ENCODE measurements at places on chromosomes 7 and 10.

DNA sequence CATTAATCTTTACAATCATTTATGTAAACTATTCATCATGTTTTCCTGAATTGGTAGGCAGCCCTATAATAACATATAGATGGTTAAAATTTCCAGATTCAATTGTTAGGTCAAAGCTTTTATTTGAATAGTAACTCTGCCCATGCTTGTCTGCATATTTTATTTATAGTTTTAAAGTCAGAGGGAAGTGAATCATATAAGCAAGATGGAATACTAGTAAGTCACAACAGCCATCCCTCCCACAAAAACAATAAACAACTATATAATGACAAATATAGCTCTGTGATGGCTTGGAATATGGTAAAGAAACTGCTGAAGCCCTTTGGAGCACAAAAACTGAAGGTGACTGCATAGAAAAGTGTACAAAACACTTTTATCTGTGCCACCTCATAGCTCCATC, 156.3 kb upstream of the TMEM106B start:
- DNase-seq: no peak

- no peak for DNase-seq
Measured at GRCh38 chr7:139066315-139066714, 30.5 kb upstream of the ZC3HAV1L start.

DNA sequence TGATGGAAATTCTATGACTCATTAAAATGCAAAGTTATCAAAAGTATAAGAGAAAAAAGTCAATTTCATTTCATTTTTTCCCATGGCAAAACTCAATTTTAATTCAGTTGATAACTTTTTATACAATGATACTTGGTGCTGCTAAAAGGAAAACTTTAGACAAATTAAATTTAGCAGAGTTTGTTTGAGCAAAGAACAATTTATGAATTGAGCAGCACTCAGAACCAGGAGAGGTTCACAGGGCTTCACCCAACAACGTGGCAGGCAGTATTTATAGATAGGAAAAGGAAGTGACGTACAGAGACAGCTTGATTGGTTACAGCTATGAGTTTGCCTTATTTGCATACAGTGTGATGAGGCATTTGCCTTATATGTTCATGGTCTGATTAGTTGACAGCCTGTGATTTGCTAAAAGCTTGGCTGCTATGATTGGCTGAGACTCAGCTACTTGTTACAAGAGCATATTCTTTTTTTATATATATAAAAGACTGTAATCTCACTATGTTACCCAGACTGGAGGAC, 157.2 kb upstream of the CELF2 start:
- no peak for DNase-seq

DNA sequence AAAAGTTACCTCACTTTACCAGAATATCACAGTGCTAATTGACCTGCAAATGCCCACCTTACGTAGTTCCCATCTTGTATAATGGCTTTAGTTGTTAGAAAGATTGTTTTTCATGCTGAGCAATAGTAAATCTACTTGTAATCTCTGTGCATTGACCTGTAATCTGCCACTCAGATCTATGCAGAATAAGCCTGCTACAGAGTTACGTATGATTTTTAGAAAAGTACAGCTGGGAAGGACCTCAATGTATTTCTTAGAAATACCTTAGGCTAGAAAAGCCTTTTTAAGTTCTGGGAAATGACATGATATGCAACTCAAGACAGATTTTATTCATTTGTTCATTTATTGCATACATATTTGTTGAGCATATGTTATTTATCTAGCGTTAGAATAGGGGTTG, 530.9 kb downstream of the SORCS3 start:
- no peak for DNase-seq

DNA sequence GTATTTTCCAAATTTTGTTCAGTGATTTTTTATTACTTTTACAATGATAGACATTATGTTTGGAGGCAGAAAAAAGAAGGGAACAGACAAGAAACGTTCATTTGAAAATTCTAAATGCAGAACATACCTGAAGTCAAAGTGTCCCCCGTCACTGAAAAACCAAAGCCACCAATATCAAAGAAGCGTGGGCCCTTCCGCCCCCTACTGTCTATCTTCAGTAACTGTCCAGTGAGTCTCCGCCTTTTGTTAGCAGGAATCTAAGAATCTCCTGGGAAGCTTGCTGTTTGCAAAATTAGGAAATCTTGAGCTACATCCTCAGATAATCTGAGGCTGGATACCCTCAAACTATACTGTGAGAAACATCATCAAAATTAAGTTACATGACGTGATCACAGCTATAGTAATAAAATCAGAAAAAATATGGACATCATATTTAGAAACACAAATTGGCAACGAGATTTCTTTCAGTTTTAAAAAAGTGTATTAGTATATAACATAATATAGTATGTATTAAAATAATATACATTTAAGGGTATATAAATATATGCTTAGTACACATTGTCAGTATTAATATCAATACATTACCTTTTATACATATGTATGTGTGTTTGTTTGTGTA, 169.3 kb upstream of the AKR1E2 start:
- no peak for DNase-seq

GRCh38 chr10:62048919-62049623, 147.6 kb downstream of the ARID5B start:
- peak; percentile 86 for DNase-seq

- no peak for DNase-seq
Measured at GRCh38 chr7:156560075-156560474, 80.5 kb upstream of the RNF32 start.

DNA sequence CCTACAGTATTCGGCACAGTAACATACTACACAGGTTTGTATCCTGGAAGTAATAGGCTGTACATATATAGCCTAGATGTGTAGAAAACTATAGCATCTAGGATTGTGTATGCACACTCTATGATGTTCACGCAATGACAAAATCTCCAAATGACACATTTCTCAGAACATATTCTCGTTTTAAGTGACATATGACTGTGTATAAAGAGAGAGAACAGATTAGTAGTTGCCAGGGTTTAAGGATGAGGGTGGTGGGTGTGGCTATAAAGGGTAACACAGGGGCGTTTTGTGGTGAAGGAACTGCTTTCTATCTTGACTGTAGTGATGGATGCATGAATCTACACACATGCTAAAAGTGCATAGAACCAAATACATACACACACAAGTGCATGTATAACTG, 101.2 kb downstream of the ARL4A start:
- no peak for DNase-seq

DNA sequence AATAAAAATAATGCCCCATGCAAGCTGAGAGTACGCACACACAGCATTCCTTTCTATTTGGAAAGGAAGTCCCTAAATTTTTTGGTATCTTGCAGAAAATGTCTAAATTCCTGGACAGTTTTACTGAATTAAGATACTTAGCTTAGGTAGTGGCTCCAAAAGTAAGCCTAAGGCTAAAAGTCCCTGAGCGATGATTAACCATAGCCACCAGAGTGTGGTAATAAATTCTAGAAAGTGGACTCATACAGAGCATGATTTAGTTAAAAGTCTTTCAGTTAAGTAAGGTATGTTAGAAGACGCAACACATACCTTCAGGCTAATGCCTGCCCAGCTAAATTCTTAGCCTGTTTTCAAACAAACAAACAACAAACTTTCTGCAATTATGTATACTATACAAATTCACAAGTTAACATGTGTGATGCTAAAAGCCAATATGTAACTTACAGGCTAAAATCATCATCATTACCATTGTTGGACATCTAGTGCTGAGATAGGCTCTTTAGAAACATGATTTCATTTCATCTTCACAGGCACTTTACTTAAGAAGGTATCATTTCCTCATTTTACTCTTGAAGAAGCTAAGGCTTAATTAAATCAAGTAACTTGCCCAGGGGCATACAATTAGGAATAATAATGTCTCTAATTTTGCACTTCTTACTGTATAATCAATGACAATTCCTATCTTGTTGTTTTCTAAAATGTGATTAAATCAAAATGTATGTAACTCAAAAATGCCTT, 261.4 kb upstream of the YAE1 start:
- DNase-seq: no peak

DNA sequence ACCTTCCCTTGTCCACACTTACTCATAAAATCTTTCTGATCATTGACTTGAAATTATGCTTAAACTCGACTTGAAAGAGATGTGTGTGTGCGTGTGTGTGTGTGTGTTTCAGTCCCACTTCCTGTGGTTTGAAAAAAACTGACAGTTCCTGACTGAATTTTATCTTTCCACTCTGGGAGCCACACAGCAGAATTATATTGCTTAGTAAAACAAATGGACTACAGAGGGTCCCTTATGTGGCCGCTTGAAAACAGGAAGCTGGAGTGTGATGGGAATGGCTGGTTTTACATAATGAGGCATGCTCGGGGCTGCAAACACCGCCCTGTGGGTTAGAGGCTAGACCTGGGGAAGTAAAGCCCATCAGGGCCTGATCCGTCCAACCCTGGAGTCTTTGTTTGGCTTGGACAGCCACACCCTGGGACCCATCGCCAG, 54.8 kb downstream of the LYZL1 start:
- DNase-seq: no peak

DNA sequence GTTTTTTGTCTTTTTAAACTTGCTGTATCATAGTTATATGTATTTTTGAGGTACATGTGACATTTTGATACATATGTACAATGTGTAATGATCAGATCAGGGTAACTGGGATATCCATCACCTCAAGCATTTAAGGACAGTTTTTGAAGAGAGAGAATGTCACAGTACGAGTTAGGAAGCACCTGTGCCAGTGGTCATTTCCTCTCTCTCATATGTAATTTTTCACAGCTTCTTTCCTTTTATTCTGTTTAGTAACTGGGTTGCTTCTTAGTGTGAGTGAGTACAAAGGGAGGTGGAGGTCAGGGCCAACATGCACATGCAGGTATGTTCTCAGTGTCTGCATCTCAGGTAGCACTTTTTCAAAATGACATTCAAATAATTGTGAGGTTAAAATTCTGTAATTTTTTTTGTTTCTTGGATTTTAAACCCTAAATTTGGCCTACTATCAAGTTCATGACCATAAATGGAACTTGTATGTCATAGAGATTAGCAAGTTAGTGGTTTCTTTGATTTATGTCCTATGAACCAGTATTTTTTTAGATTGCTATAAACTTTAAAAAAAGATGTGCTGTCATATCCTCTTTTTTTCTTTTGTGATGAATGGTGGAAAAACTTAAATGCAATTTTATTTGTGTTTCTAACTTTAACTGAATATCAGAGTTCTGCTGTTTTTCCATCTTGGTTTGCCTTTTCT, 42.7 kb downstream of the SNX10 start:
- DNase-seq: no peak

DNA sequence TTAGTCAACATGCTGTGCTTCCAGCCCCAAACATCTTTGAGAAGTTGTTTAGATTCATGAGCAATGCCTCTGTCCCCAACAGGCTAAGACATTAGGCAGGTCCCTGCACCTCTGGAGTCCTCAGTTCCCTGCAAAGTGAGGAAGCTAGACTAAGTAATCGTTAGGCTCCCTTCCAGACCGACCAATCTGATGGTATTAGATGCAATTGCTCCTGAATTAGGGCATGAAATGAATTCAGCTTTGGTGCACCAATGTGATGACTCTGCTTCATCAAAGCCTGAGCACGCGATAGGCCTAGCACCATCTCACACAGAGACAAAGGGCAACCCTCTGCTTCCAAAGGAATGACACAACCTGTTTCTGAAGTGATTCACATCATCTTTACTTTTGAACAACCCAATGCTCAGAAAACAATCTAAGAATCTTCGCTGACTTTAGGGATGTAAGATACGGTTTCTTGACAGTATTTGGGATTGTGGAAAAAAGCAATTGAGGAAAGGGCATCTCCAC, 723 bp upstream of the TES start:
- DNase-seq: no peak

DNA sequence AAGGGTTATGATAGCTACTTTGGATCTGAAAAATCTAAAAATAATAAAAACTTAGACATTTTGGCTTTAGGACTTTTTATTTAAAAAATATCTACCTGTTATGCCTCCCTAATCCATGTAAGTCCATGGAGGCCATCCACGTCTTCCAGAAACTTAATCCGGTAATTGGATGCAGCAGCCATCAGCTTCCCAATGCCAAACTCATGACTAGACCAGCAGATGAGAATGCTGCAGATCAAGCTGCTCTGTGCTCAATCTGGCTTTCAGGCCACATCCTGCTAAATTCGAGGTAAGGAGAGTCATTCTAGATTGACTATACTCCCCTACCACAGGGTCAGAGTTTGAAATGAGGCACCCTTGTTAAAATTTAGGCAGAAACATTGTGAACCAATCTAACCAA, 168.5 kb upstream of the TCERG1L start:
- DNase-seq: no peak

DNA sequence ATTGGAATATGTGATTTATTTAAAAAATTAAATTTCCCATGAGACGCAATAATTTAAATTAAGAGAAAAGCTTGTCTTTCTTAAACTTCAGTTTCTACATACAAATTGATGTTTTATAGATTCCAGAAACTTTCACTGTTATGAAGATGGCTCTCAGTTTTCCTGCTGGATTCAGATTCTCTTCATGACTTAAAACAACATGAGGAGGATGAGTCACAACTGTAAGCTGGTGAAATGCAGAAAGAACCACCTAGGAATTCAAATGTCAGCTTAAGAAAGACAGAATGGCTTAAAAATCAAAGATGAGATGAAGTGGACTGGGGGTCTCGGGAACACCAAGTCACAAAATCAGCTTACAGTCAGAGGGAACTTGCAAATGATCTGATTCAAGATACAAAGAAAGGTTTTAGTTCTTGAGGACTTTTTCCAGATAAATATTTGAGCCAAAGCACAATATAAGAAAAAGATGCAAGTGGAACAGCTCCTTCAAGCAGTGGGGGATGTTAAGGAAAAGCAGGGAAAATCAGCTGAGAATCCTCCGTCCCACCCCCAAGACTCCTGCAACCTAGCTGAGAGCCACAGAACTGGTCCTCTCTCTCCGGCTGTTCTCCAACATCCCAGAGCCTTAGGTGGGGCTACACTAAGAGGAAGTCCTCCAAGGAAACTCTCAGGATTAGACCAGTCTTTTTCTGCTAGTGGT, 279.8 kb downstream of the KCNMA1 start:
- no peak for DNase-seq

DNA sequence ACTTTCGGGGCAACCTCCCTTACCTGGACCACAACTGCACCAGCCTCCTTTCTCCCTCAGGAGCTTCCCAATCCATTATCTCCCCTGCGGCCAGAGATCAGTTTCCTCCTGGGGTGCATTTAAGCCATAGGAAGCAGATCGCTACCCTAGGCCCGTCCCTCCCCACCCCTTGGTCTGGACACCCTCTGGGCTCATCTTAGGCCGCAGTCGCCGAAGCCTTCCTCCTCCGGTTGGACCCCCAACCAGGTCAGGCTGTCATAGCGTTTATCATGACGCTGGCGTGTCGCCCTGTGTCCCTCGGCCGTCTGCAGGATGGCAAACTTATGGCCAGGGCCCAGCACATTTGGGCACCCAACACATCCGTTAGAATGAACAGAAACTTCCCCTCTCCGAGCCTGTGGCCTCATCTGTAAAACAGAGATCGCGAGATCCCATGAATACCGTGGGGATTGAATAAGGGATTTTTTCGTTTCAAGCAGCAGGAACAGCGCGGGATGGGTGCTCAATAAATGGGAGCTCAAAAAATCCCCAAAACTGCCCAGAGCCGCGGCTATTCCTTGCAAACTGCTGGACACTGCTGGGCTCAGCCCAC, 669 bp upstream of the AP5Z1 start:
- DNase-seq: peak; percentile 73

- no peak for DNase-seq
Measured at GRCh38 chr7:45650404-45651394, 76.5 kb downstream of the ADCY1 start.

- DNase-seq: no peak
Measured at GRCh38 chr10:64873088-64873487, 1351.9 kb downstream of the REEP3 start.
